ENCODE measurements at places on chromosomes 3 and 15.

DNA sequence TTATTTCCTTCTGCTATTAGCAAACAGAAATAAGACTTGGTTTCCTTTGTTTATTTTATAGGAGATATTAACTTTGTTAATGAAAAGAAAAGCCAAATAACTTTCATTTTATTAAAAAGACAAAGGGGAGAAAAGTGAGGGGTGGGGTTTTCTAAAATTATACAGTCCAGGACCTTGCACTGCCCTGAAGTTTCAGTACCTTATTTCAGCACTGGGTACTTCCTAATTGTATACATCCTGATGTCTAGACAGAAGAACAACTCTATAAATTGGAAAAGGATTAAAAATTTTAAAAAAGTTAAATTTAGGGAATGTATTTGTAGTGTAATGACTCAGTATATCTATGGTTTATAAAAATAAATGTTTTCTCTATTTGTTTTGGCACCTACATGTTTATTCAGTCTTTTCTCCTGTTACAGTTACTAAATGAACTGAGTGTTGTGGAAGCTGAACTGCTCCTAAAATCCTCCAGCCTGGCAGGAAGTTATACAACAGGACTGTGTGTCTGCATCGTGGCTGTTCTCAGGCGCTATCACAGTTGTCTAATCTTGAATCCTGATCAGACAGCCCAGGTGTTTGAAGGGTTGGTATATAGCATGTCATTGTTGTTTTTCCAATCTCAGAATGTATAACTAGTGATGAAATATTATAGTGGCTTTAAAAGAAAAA is 27.6 kb upstream of the P2RY13 start:
- no peak for DNase-seq

- peak; percentile 21 for DNase-seq
Observed at GRCh38 chr15:60966316-60966715, 262.8 kb downstream of the RORA start.

DNA sequence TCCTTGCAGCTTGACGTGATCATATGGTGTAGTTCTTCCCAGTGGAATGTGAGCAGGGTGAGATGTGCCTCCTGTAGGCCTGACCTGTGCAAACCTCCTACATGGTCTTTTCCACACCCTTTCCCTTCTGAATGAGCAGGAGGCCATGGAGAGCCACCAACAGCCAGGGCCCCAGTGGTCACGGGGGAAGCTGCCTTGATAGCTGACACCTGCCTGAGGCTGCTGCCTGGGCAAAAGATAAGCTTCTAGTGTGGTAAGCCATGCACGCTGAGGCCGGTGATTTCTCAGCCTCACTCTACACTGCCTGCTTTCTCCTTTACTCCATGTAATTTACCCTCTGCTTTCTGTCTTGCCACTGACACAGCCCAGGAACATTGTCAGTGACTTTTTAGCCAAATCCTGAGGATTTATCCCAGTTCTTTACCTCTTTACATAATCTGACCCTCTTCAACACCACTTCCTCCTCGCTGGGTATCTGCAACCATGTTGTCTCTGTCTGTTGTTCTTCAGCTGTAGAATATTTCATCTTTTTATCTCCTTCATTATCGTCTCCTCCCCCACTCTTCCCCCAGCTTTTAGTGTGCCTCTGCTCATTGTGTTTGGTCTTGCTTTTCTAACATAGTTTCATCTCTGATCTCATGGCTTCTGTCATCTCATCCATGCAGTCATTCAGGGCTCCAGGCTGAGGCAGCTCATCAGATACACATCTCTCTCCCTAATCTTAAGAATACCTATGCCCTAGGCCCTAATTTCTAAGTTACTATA is 11.2 kb upstream of the KBTBD12 start:
- DNase-seq, result no peak

- DNase-seq, result no peak
Observed at GRCh38 chr3:161101609-161102008, 3.5 kb downstream of the B3GALNT1 start.

GRCh38 chr3:171809861-171810628 is at the start of gene PLD1:
TSS of gene PLD1 (minus strand) at chr3:171810483. CDS start at chr3:171738051, 72,432 bp downstream.
- peak; percentile 62 for DNase-seq

DNA sequence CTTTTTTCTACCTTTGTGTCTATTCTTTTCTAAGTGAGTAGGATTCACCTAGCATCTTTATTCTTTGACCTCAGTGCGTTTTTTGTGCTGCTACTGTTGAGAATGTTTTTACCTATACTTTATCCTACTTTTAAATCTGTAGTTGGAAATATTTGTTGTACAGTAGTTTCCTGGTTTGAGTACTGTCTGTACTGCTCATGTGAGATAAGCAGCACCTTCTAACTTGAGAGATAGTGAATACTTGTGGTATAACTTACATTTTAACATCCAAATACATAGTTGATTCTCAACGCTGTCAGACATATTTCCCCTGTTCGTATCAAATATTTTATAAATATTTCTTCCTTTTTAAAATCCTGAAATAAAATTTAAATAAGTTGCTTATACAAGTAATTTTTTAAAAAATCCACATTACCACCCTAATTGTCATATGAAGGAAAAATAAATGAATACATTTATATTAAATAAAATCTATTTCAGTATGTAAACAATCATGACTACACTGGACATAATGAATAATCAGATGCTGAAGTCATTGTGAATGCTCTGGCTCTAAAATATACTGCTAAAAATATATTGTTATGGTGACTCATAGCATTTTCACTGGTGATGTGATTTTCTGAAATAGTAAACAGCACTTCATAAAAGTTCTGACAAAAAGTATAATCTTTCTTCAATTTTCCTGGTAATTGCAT is 17.4 kb downstream of the ATP11B start:
- peak; percentile 44 for DNase-seq

GRCh38 chr3:160707187-160707794 is 30.3 kb downstream of the ARL14 start:
- DNase-seq, result peak; percentile 30

DNA sequence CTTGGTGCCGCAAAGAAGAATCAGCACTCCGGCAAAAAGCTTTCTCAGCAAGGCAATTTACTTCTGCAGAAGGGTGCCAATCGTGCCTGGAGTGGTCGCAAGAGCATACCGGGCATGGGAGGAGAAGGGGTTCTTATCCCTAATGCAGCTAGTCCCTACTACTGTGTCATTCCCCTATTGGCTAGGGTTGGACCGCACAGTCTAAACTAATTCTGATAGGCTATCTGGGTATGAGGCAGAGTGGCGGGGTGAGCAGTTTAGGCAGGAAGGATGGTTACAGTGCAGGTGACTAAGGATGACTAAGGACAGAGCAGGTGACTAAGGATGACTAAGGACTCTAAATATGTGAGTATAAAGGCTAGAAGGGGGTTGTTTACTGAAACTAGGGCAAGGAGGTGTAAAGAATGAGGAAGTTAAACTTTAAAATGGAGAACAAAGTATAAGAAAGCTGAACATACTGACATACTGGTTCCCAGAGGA is 52.9 kb downstream of the PGBD4 start:
- peak; percentile 33 for DNase-seq

- DNase-seq, result peak; percentile 34
Observed at GRCh38 chr15:73081321-73081958, 29.2 kb downstream of the NEO1 start.

DNA sequence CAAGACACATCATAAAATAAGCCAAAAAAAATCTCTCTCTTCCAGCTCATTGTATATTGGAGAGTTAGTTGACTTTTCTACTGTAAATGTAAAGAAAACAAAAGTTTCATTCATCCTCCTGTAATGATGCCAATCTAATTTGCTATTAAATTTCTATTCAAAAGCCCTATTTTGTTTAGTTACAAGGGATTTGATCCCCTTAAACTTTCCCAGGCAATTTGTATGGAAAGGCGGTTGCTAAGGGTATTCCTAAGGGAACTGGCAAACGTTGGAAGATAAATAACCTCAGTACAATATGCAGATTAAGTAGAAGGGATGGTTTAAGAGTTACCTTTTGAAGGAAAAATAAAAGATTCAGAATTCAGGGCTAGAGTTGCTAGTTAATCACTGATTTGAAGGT is 352.7 kb downstream of the TIGIT start:
- no peak for DNase-seq

- no peak for DNase-seq
Observed at GRCh38 chr15:38091078-38091645, 156.7 kb downstream of the TMCO5A start.

- DNase-seq, result no peak
Observed at GRCh38 chr3:128727996-128728395, 2.0 kb downstream of the RAB7A start.

DNA sequence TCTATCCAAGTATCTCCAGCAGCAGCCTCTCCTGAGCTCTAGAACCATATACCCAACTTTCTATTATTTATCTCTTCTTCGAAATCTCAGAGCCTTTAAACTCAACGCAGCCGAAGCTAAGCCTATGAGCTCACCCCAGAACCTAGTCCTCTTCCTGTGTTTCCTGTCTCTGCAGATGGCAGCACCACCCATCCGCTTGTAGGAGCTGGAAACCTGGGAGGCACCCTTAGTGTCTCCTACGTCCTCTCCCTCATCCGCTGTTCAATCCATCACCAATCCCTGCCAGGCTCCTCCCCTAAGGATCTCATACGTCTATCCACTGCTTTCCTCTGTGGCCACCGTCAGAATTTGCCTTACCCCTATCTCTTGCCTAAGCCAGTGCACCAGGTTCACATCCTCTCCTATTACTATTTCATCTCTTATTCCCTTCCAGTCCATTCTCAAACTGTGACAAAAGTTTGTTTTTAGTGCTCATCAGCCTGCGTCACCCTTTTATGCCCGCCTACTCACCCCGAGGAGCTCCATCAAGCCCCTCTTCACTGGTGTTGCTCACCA is 9.6 kb downstream of the VGLL4 start:
- peak; percentile 86 for DNase-seq

GRCh38 chr15:33985287-33985686 is 17.0 kb downstream of the CHRM5 start:
- DNase-seq, result no peak

GRCh38 chr3:86180696-86181095 is 810.3 kb downstream of the VGLL3 start:
- DNase-seq, result peak; percentile 50

DNA sequence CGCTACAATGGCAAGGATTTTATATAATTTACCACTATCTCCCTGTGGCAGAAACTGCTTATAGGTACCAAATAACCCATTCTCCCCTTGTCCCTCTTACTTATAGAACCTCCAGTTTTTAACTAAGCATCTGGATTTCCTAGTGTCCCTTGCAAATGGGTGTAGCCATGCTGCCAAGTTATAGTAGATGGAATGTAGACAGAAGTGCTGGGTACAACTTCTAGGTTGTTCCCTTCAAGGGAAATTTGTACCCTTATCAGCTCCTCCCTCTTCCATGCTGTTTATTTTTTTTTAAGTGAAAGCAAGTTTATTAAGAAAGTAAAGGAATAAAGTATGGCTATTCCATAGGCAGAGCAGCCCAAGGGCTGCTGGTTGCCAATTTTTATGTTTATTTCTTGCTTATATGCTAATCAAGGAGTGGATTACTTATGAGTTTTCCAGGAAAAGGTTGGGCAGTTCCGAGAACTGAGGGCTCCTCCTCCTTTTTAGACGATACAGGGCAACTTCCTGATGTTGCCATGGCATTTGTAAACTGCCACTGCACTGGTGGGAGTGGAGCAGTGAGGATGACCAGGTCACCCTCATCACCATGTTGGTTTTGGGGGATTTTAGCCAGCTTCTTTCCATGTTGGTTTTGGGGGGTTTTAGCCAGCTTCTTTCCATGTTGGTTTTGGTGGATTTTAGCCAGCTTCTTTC is 40.1 kb upstream of the TM4SF19 start:
- DNase-seq, result no peak

DNA sequence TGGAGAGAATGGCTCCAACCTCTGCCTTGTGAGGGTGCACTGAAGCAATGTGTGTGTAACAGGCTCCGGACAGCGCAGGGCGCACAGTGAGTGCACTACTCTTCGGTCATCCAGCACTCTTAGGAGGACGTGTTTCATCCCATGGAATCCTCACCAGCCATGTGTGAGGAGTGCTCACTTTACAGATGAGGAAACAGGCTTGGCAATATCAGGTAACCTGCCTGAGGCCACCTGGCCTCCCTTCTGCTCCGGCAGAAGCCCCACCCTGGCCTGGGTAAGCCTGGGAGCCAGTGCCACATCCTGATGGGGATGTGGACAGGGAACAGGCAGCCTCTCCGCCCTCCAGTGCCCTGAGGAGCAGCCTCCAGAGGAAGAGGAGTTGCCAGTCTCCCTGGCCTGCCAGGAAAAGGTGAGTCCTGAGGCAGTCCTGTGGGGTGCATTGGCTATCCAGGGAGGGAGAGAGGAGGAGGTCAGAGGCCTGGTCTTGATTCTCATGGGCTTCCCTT is 39.4 kb upstream of the LIMD1 start:
- DNase-seq, result no peak

DNA sequence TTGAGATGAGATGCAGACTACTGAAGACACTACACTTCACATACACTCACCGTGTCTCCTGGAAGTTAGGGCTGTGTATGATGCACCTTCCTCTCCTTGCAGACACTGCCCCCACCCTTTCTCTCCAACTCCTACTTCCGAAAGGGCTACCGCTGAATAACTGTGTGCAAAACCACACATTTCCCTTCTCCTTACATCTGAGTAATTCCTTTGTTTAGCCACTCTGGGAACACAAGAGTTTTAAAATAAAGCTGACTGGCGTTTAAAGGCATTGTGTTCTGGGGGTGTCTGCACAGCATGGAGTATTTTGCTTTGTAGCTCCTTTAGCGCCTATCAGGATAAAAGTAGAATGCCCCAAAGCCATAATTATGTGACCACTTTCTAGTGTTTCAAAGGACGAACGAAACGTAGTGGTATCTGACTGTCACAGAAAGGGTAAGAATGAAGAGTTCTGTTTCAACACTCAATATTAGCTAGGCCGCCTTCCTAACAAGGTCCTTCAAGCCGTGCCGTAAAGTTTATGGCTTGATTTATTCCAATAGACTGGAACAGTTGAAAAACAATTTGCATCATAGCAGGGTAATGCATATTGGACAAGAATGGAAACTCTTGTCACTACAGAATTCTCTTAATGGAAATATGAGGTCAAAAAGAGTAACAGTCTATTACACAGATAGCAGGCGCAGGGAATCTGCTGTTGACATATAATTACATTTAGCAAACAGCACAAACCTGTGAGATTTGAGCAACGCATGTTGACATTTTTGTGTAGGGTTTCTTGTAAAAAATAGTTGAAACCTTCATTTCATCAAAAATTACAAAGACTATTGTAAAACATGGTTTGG is 619.9 kb downstream of the FOXP1 start:
- DNase-seq, result no peak

DNA sequence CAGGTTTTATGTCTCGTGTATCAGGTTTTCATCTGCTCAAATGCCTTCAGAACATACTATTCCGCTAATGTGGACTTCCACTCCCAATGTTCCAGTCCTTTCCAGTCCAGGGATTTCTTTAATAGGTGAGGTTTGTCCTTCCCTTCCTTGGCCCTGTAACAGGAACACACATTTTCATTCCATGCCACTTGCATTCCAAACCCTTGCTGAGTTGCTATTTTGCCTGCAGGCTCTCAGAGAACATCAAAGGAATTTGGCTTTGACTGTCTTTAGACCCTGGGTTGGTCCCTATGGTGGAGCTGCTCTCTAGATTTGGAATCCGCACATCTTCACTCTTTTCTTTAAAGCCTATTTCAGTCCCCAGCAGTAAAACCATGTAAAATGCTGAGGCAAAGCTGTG is 12.3 kb upstream of the ALCAM start:
- DNase-seq, result no peak

- DNase-seq, result no peak
Observed at GRCh38 chr3:194396859-194397756, 2.0 kb downstream of the GP5 start.

- DNase-seq, result no peak
Observed at GRCh38 chr3:69774029-69774428, 34.8 kb downstream of the MITF start.

GRCh38 chr15:82737975-82738374 is 28.3 kb upstream of the AP3B2 start:
- DNase-seq, result no peak
